ENCODE measurements at places on chromosomes 4 and X.

DNA sequence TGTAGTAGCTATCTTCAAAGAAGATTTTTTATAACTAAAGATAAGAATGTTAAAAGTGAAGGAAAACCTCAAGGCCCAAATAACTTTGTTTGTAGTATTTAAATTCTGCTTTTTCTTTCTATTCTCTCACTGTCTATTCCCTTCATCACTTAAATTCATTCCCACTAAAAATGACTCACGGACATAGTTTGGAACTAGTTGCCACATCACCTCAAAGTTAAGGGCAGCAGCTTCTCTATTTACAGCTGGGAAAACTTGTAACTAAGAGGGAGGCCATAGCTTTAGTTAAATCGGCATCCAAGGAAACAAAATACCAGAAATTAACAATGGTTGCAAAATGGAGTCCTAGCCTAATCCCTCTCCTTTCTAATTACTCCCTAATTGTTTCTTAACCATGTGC, 325.4 kb upstream of the MAGEB2 start:
- no peak for DNase-seq

GRCh38 chrX:109172091-109172602, 309.7 kb downstream of the GUCY2F start:
- DNase-seq: no peak

- DNase-seq: no peak
These were observed 60.2 kb downstream of the MTMR1 start for GRCh38 chrX:150753357-150753756.

DNA sequence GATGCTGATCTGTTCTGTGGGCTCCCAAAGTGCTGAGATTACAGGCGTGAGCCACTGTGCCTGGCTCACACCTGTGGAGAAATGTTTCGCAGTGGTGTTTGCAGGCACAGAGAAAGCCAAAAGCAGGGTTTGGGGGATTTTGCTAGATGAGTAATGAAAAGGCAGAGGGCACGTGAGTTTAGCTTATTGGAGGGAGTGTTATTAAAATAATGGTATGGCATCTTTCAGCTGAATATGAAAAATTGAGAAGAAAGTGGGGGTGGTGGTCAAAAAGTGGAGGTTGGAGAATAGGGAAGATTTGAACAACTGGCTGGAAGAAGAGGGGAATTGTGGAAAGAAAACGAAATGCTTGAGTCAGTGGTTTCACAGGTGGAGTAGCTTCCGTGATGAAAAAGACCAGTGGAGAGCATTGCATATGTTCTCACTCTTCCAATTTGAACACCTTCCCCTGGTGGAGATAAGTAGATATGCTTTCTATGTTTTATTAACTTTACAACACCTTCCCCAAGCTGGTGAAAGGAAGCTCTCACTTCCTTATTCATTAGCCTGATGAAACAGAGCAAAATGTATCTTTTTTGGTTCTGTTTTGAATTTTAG, 1.1 kb upstream of the CHST7 start:
- no peak for DNase-seq

DNA sequence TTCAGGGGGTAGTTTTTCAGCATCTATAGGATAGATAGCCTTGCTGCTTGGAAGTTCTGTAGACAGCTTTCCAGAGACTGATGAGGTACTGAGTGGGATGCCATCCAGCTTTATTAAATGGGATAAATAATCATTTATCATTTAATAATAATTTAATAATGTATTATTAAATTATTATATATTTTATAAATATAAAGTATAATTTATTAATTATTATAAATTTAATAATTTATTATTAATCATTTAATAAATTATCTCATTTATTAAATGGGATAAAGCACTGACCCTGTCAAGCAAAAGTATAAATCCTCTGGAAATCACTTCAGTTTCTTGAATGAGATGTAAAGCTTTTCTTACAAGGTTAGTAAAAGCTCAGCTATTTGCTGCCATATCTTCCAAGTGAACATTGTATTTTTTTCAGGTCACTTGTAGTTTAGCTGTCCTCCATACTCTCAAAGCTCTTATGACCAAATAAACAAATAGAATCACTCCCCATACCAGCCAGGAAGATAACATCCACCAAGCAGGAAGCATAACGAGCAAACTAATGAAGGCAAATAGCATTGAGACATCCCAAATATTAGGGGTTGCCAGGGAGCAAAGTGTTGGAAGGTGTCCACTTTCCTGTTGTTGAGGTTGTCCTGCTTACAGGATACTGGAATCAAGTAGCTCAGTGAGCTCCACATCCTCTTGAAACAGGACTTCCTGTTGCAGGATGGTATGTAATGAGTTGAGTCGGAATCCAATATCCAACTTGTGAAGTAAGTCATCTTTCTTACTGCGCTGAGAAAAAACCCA, 88.9 kb downstream of the ZNF674 start:
- no peak for DNase-seq

DNA sequence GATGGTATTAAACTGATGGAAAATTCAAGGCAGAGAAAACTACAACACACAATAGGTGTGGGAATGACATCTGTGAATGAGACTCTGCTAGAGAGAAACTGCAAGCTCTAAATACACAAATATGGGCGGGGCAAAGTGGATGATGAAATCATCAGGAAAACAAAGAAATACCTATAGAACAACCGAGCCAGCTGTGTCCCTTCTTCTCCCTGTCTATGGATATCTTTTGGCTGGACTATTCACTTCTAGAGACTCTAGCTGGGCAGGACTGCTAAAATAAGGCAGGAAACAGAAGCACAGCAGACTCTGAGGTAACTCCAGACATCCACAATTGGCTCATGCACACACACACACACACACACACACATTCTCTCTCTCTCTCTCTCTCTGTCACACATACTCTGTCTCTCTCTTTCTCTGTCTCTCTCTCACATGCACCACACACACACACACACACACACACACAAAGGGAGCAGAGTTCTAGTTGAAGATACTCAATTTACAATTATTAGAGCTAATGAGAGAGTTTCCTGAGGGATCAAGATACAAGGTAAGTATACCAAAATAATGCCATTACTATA, 27.2 kb upstream of the EDNRA start:
- DNase-seq: no peak

GRCh38 chr4:26201120-26201519, 119.7 kb upstream of the RBPJ start:
- no peak for DNase-seq

DNA sequence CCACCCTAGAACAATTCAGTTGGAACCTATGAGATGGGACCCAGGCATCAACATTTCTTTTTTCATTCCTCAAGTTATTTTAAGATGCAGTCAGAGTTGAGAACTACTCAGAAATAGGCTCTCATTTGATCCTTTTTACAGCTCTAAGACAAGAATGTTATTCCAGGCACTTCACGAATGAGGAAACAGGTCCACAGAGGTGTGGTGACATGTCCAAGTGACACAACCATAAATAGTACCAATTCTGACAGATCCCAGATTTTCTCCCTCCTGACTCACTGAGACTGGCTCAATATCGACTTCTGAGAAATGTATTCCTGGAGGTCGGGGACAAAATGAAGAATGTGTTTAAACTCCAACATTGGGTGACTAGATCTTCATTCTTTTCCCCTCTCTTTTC, 11.1 kb downstream of the TCEANC start:
- no peak for DNase-seq

DNA sequence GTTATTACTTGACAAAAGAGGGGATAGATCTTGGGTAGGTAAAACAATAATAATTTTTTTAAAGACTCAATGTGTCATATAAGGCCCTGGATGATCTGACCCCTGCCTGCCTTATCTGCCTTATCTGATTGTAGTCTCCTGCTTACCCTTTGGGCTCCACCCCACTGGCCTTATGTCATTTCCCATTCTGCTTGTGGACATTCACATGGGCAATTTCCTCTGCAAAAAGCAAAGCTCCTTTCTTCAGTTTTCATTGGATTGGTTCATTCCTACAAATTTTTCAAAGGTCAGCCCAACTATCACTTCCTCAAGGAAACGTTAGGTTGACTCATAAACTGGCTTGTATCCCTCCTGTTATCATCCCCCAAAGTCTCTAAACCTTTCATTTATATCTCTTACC, 15.7 kb upstream of the TET2 start:
- no peak for DNase-seq

GRCh38 chr4:42954963-42955669, 62.6 kb downstream of the GRXCR1 start:
- no peak for DNase-seq

GRCh38 chr4:182938205-182938645, 21.0 kb upstream of the DCTD start:
- peak; percentile 22 for DNase-seq

DNA sequence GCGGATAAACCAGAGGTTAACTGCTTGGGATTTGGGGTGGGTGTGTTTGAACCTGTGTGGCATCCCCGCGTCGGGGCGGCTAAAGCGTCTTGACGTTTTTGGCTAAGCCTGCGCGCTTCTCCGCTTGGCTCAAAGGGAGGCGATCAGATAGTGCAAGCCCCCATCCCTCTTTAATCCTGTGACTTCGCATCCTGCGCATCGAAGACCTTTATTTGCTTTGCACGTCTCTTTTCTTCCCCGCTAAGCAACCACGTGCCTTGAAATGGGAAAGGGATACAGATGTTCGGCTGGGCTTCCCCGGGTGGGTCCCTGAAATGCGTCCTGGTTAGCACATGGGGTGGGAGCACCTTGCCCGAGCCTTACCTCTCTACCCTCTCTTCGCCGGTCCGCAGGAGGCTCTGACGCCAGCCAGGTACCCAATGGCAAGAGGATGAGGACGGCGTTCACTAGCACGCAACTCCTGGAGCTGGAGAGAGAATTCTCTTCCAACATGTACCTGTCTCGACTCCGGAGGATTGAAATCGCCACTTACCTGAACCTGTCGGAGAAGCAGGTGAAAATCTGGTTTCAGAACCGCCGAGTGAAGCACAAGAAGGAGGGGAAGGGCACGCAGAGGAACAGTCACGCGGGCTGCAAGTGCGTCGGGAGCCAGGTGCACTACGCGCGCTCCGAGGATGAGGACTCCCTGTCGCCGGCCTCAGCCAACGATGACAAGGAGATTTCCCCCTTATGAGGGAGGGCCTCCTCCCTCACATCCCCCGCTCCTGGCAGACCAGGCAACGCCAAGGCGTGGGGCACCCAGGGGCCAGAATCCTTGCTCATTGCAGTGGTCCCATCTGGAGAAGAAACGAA, 1.5 kb downstream of the GSX2 start:
- DNase-seq: no peak

DNA sequence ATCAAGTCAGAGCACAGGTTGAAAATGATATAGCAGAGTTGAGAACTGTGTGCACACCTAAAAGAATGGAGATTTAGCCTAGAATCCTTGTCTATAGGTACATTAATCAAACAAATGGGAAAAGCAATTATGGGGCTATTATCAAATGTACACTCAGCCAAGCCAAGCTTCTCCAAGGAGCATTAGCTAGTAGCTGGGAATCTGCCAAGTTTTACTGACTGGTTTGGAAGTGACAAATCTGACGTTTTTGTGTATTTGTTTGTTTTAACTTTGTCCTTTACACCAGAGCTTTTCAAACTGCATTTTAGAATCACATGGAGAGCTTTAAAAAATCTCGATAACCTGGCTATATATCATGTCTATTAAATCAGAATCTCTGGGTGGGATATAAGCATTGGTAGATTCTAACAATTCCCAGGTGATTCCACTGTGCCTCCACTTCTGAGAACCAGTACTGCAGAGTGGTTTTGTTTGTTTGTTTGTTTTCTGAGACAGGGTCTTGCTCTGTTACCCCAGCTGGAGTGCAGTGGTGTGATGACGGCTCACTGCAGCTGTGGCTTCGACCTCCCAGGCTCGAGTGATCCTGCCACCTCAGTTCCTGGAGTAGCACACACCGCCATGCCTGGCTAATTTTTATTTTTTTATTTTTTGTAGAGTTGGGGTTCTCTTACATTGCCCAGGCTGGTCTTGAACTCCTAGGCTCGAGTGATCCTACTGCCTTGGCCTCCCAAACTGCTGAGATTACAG, 279.8 kb downstream of the UNC5C start:
- no peak for DNase-seq

DNA sequence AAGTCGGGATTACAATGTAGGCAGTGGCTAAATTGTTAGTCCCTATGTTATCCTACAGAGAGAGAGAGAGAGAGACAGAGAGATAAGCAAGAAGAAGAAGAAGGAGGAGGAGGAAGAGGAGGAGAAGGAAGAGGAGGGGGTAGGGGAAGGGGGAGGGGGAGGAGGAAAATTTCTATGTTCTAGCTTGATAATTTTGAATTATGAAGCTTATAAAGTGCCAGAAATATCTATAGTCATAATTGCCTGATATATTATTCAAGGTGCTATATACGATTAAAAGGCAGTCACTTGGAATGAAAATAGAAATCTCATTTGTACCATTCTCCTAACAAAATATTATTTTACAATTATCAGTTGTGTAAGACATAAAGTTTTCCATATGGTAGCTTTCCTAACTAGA, 122.4 kb upstream of the PRR32 start:
- DNase-seq: no peak

DNA sequence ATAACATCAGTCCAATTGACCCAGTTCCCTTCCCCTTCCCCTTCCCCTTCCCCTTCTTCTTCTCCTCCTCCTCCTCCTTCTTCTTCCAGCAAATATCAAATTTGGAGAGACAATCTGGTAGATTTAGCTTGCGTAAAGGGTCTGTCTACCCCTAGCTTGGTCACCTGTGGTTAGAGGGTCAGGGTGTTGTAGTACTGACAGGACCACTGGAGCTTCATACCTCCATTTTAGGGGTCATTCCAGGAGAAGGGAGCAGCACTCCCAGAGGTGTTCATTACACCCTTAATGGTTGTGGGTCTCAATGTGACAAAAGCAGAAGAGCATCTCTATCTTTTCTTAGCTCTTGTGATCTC, 3.7 kb upstream of the FGB start:
- no peak for DNase-seq

DNA sequence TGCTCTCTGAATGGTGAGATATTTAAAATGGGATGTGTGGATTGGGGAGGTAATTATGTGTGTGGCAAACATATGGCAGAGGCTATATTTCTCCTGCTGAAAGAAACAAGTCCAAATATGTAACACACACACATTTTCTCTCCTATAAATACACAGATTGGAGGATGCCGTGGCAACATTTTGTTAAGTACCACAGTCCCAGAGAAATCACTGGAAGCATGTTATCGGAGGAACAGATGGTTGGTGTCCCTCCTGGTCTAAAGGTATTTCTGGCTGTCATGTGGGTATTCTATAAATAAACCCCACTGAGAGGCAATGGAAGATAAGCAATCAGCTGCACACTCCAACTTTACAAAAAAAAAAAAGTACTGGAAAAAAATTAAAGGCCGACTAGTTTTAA, 528.3 kb upstream of the BOD1L1 start:
- DNase-seq: no peak

- no peak for DNase-seq
These were observed 18.5 kb upstream of the RBM47 start for GRCh38 chr4:40648131-40648530.

DNA sequence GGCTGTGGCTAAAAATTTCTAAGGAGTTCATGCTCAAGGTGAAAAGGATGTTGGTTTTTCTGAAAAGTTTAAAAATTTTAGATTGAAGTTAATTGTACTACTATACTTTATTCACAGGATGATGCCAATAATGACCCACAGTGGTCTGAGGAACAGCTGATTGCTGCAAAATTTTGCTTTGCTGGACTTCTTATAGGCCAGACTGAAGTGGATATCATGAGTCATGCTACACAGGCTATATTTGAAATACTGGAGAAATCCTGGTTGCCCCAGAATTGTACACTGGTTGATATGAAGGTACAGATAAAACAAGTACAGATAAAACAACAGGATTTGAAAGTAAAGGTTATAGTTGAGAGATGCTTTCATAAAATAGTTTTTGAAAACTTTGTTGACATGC, 12.2 kb downstream of the PAICS start:
- DNase-seq: no peak

- no peak for DNase-seq
These were observed 66.4 kb upstream of the BRS3 start for GRCh38 chrX:136421338-136421737.
